ENCODE measurements at places on chromosomes 12 and 14. TPM values are rescaled to one million over a fixed set of nuclear protein-coding genes. Genes with fewer than 3 reads are reported as not detected.

DNA sequence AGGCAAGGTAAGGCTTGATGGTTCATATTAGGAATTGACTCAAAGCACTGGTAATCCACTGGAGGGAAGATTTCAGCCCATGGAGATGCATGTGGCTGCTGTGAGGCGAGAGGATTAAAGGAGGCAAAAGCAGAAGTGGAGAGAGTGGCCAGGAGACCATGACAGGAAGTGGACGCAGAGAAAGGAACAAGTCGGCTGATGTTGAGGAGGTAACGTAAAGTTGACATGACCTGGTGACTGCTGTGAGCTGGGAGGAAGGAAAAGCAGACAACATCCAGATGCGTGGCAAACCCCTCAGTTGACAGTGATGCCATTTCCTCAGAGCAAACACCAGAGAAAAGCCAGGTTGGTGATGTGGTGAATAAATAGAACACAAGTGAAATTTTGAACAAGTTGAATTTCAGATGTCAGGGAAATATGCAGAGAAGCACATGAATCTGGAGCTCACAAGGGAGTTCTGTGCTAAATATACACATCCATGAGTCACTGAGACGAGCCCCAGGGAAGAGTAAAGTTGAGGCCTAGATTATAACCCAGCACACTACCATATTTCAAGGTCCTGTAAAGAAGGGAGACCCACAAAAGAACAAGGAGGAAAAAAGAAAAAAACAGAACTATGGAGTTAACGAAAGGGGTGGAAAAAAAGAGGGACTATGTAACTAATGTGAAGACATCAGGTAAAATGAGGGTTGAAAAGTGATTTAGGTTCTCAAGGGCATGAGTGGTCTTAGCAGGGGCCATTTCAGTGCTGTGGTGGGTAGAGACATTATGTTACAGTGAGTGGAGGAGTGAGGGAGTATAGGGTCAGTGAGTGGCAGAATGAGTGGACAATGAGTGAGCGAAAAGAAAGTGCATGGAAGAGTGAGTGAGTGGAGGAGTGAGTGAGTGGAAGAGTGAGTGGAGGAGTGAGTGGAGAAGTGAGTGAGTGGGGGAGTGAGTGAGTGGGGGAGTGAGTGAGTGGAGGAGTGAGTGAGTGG is 61.6 kb upstream of the GZMB start:
- no peaks in the 10 kb centered on the region for H3K36me3 ChIP-seq
- H3K27ac ChIP-seq, result no peak overlapping the region
- no peak for DNase-seq
- no peaks in the 10 kb centered on the region for H3K4me1 ChIP-seq
- no peaks in the 10 kb centered on the region for H3K27me3 ChIP-seq
- H3K4me3 ChIP-seq, result no peak overlapping the region

Gene CATSPERB
- 5.2 TPM for total RNA-seq

Gene LRRC10
- not detected for total RNA-seq

GRCh38 chr12:59079002-59079401 is 158.7 kb upstream of the LRIG3 start:
- H3K36me3 ChIP-seq, result no peaks in the 10 kb centered on the region
- no peak for DNase-seq
- H3K27me3 ChIP-seq, result no peaks in the 10 kb centered on the region
- no peak overlapping the region for H3K27ac ChIP-seq

DNA sequence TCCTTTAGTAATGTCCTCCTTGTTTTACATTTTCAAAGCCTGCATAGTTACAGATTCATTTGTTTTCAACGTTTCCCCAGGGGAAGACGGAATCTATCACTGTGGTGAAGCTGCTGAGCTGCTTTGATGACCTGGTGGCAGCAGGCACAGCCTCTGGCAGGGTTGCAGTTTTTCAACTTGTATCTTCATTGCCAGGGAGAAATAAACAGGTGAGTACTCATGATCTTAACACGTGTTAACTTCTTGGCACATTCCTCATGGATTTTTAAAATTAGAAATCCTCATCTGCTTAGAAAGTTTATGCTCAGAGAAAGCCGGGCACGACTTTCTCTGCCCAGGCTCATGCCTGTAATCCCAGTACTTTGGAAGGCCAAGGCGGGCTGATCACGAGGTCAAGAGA is 44.5 kb downstream of the TECPR2 start:
- no peak for DNase-seq
- no peak overlapping the region for H3K4me3 ChIP-seq
- H3K27ac ChIP-seq, result no peak overlapping the region

Gene SMCO3
- total RNA-seq, result not detected

GRCh38 chr12:20213723-20214625 is 154.4 kb upstream of the PDE3A start:
- DNase-seq, result no peak
- peaks cover 9% of the 10 kb centered on the region for H3K4me1 ChIP-seq
- H3K27ac ChIP-seq, result peak overlapping the region; percentile 57

GRCh38 chr12:124490584-124491305 is 76.7 kb downstream of the NCOR2 start:
- no peak overlapping the region for H3K4me3 ChIP-seq
- H3K27ac ChIP-seq, result no peak overlapping the region
- no peak for DNase-seq
- peaks cover 17% of the 10 kb centered on the region for H3K36me3 ChIP-seq
- H3K4me1 ChIP-seq, result peaks cover 22% of the 10 kb centered on the region

Gene LMO3
- total RNA-seq, result 73.7 TPM

DNA sequence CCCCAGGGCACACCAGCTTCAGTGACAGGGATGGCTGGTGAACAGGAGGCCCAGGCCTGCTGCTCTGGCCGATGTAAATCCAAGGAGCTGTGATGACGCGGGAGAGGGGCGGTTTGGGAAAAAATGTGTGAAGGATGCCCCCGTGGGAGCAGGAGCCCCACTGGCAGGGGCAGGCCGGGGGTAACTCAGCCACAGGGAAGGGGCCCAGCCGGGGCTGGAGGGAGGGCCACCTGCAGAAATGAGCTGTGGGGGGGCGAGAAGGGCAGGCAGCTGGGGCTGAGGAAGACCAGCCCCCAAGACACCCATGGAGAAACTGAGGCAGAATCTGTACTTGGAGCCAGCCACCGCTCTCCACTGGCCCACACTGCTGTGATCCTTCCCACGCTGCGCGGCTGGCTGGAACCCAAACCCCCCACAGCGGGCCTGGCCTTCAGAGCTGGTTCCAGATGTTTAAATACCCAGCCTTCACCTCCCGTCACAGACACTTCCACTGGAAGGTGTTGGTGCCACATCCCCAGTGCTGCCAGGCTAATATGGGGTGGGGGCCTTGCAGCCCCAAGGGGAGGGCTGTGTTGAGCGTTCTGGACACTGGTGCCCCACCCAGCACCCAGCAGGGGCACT is 28.5 kb upstream of the ANKRD9 start:
- no peak overlapping the region for H3K27ac ChIP-seq
- H3K27me3 ChIP-seq, result no peaks in the 10 kb centered on the region
- no peaks in the 10 kb centered on the region for H3K36me3 ChIP-seq
- peaks cover 9% of the 10 kb centered on the region for H3K4me1 ChIP-seq

DNA sequence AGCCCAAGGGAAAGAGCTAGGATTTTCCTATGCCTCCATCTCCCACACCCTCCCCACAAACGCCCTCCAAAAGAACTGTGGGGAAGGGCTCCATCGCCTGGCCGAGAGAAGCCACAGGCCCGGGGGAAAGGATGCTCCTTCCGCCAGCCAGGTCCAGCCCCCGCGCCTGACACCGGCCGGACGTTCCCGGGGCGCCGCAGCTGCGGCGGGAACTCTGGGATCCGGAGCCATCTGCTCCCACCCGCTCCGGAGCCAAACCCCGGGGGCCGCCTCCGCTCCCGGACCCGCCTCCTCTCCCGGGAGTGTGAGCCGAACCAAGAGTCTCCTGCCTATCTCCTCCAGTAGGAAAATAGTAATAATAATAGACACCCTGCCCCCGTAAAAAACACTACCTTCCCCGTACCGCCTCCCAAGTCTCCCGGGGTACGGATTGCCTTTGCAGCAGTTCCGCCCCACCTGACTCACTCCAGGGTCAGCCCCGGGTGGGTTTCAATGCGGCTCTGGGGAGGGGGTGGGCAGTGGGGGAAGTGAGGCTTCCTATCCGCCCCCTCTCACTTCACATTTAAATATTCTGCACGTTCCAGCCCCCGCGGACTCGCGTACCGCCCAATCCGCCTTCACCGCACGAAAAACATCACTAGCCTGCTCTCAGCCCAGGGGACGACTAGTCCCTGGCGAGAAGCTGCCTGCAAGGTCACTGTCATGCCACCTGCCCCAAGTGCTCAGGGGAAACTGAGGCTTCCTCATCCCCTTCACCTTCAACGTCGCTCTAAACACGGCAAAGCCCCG is 2.4 kb downstream of the AGAP2 start:
- no peak overlapping the region for H3K27ac ChIP-seq
- H3K4me3 ChIP-seq, result no peak overlapping the region
- no peak for DNase-seq
- no peaks in the 10 kb centered on the region for H3K36me3 ChIP-seq

GRCh38 chr14:22506778-22507351 is 82.2 kb downstream of the DAD1 start:
- H3K4me1 ChIP-seq, result peaks cover 28% of the 10 kb centered on the region
- no peaks in the 10 kb centered on the region for H3K36me3 ChIP-seq

DNA sequence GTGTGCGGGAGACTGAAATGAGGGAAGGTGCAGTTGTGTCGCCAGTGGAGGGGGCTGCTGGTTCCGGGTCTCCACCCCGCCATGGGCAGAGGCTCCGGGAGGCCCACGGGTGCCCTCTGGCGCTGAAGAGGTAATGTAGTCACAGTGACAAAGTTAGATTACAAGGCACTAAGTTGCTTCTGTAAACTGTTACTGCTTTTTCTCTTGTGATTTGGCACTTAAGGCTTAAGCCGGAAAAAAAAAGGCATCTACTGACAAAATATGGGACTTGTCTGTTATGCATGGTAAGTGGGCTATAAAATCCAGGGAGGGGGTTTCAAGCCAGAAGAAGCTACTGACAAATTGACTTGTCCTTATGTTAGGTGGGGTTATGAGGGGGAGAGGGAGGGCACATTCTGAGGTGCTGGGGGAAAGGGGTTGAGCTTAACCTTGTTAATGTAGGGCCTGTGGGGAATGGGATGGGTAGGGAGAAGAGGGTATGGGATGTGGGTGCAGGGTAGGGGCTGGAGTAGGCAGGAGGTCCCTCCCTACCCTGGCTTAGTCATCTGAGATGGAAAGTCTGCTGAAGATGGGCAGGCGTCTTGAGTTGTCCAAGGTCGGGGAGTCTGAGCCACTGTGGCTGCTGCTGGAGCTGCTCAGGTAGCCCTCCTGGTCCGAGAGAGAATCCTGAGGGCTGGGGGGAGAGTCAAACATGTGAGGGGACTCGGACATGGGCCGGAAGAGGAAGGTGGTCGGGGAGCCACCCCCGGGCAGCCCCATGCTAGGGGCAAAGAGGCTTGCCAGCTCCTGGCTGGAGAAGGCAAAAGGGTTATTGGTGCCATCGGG is 3.7 kb downstream of the ZFP36L1 start:
- H3K36me3 ChIP-seq, result no peaks in the 10 kb centered on the region
- peak overlapping the region; percentile 99 for H3K27ac ChIP-seq
- peak; percentile 96 for DNase-seq
- H3K4me1 ChIP-seq, result peaks cover 44% of the 10 kb centered on the region
- H3K4me3 ChIP-seq, result peak overlapping the region; percentile 84

GRCh38 chr14:86462193-86462753 is 932.3 kb downstream of the FLRT2 start:
- H3K27ac ChIP-seq, result no peak overlapping the region
- H3K36me3 ChIP-seq, result no peaks in the 10 kb centered on the region
- no peak overlapping the region for H3K4me3 ChIP-seq
- no peaks in the 10 kb centered on the region for H3K4me1 ChIP-seq
- DNase-seq, result no peak

- no peaks in the 10 kb centered on the region for H3K27me3 ChIP-seq
- no peaks in the 10 kb centered on the region for H3K36me3 ChIP-seq
- H3K27ac ChIP-seq, result no peak overlapping the region
- no peaks in the 10 kb centered on the region for H3K4me1 ChIP-seq
- H3K4me3 ChIP-seq, result no peak overlapping the region
These were observed 98.3 kb upstream of the CPNE8 start for GRCh38 chr12:39003541-39004155.

GRCh38 chr12:68037616-68038255 is 48.5 kb downstream of the IFNG-AS1 start:
- no peak for DNase-seq
- no peak overlapping the region for H3K4me3 ChIP-seq
- no peak overlapping the region for H3K27ac ChIP-seq
- no peaks in the 10 kb centered on the region for H3K4me1 ChIP-seq
- H3K36me3 ChIP-seq, result no peaks in the 10 kb centered on the region

- H3K36me3 ChIP-seq, result no peaks in the 10 kb centered on the region
These were observed 169.4 kb upstream of the GARIN2 start for GRCh38 chr14:67019796-67020195.

Gene KRT2
- 2.0 TPM for total RNA-seq

GRCh38 chr14:57732463-57733285 is 133.2 kb downstream of the SLC35F4 start:
- no peak overlapping the region for H3K4me3 ChIP-seq
- no peaks in the 10 kb centered on the region for H3K4me1 ChIP-seq
- no peaks in the 10 kb centered on the region for H3K27me3 ChIP-seq
- DNase-seq, result no peak
- no peak overlapping the region for H3K27ac ChIP-seq

- H3K4me1 ChIP-seq, result peaks cover 9% of the 10 kb centered on the region
- H3K27ac ChIP-seq, result no peak overlapping the region
- H3K36me3 ChIP-seq, result no peaks in the 10 kb centered on the region
- no peak for DNase-seq
These were observed 133.4 kb upstream of the RAP1B start for GRCh38 chr12:68477261-68477772.

DNA sequence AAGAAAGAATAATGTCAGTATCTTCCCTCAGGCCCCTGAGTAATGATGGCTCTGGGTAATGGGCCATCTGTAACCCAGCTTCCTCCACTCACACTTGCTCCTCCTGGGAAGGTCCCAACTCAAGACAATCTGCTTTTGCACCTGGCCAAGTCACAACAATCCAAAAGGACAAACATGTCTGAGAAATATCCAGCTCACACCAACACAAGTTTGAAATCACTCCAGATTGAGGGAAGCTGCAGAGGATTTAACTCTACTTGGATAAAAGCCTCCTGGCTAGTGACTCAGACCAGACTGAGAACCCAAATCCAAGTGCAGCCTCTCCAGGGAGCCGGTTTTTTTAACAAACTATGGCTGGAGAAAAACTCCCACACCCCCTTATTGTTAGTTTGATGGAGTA is 34.2 kb downstream of the RTRAF start:
- no peaks in the 10 kb centered on the region for H3K27me3 ChIP-seq
- no peak for DNase-seq
- peaks cover under 1% of the 10 kb centered on the region for H3K4me1 ChIP-seq
- H3K36me3 ChIP-seq, result no peaks in the 10 kb centered on the region
- H3K27ac ChIP-seq, result no peak overlapping the region

DNA sequence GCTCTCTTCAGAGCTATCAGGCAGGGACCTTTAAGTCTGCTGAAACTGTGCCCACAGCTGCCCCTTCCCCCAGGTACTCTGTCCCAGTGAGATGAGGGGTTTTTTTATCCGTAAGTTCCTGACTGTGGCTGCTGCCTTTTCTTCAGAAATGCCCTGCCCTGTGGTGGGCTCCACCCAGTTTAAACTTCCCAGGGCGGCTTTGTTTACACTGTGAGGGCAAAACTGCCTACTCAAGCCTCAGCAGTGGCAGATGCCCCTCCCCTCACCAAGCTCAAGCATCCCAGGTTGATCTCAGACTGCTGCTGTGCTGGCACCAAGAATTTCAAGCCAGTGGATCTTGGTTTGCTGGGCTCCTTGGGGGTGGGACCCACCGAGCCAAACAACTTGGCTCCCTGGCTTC is 46.9 kb upstream of the SLC16A7 start:
- H3K36me3 ChIP-seq, result no peaks in the 10 kb centered on the region
- no peaks in the 10 kb centered on the region for H3K4me1 ChIP-seq
- DNase-seq, result no peak
- no peaks in the 10 kb centered on the region for H3K27me3 ChIP-seq
- H3K27ac ChIP-seq, result no peak overlapping the region

Gene TAMALIN
- total RNA-seq, result 47.1 TPM

Gene RPGRIP1
- total RNA-seq, result not detected

Measured in vagina (tissue), 2 donors.